Activated CD8-positive, alpha-beta T cell treated with anti-CD3 and anti-CD28 coated beads, Interleukin-2, amount 10 ng/mL, durations not matched to agents 7 days and 5 days (primary cell): ENCODE measurements at places on chromosomes 3 and 15. TPM values are rescaled to one million over a fixed set of nuclear protein-coding genes. Genes with fewer than 3 reads are reported as not detected.

- no peak within 1 kb of the TSS for H3K27ac ChIP-seq
- peak; percentile 41 for DNase-seq
- no peaks in the 10 kb centered on the region for H3K36me3 ChIP-seq
- peaks cover 76% of the 10 kb centered on the region for H3K27me3 ChIP-seq
- H3K4me1 ChIP-seq: peaks cover 2% of the 10 kb centered on the region
Measured at GRCh38 chr15:45129651-45130129, at the start of the genes DUOX1 and DUOXA1. Gene DUOX1 (plus strand): TSS chr15:45129994. CDS start chr15:45131967, 1,973 bp downstream. Gene DUOXA1 (minus strand): TSS chr15:45129879. CDS start chr15:45123014, 6,865 bp downstream.

- DNase-seq: no peak
- peaks cover 3% of the 10 kb centered on the region for H3K4me1 ChIP-seq
- H3K4me3 ChIP-seq: no peak overlapping the region
- peaks cover 39% of the 10 kb centered on the region for H3K36me3 ChIP-seq
Measured at GRCh38 chr15:51879555-51879954, 50.1 kb downstream of the TMOD3 start.

CD80 gene
- 20.2 TPM for total RNA-seq

DNA sequence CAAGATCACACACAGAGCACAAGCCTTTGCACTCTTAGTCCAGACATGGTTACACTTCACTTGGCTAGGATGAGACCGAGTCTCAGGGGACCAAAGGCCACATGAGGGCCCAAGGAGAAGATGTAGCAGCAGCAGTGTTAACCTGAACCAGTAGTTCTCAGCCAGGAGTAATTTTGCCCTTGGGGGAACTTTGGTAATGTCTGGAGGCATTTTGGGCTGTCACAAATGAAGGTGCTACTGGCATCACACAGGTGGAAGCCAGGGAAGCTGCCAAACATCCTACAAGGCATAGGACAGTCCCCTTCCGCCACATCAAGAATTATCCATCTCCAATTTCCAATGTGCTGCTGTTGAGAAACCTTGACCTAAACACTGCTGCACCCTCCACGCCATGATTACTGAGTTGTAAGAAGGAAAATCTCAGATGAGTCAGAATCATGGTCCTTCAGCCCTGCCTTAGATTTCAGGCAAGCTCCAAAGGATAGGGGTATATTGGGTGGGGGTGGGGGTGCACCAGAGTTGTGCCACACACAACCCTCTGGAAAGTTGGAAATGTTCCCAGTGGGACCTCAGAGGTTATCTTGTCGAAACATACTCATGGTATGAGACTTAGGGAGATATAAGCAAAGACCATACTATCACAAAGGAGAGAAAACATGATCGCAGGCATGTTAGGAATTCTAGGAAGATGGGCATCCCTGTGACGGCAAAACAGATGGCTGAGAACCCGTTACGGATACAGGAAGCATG, 36.2 kb downstream of the SEMA5B start:
- H3K27me3 ChIP-seq: peaks cover 51% of the 10 kb centered on the region
- H3K36me3 ChIP-seq: no peaks in the 10 kb centered on the region
- no peaks in the 10 kb centered on the region for H3K4me1 ChIP-seq
- DNase-seq: no peak
- H3K4me3 ChIP-seq: no peak overlapping the region

GRCh38 chr3:196842567-196843434, 24.9 kb upstream of the SENP5 start:
- DNase-seq: no peak
- H3K36me3 ChIP-seq: no peaks in the 10 kb centered on the region
- H3K4me3 ChIP-seq: no peak overlapping the region
- no peaks in the 10 kb centered on the region for H3K4me1 ChIP-seq

DNA sequence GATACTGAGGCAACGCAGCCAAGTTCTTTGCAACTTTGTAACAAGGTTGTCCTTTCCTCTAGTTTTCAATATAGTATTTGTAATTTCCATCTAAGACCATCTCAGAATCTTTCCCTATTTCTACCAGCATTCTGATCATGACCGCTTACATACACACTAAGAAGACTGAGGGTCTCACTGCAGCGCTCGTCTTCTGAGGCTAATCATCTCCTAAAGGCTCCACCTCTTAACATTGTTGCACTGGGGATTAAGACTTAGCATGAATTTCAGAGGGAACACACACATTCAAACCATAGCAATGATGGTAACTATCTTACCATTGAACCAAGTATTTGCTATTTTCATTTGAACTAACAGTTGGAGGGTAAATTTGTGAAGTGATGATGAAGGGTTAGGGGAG, 463.3 kb upstream of the CCDC54 start:
- peaks cover 3% of the 10 kb centered on the region for H3K27me3 ChIP-seq
- H3K27ac ChIP-seq: no peak overlapping the region
- no peaks in the 10 kb centered on the region for H3K4me1 ChIP-seq
- H3K36me3 ChIP-seq: no peaks in the 10 kb centered on the region

ADAMTSL3 gene
- total RNA-seq: not detected

GRCh38 chr15:72992841-72993252, 59.4 kb upstream of the NEO1 start:
- no peak overlapping the region for H3K4me3 ChIP-seq
- no peaks in the 10 kb centered on the region for H3K36me3 ChIP-seq
- no peak for DNase-seq
- H3K27me3 ChIP-seq: peaks cover 15% of the 10 kb centered on the region
- no peak overlapping the region for H3K27ac ChIP-seq

GRCh38 chr15:40500568-40501330, 30.0 kb downstream of the CHST14 start:
- H3K36me3 ChIP-seq: no peaks in the 10 kb centered on the region
- no peak for DNase-seq
- H3K4me3 ChIP-seq: no peak overlapping the region
- peaks cover 23% of the 10 kb centered on the region for H3K27me3 ChIP-seq

TF gene
- total RNA-seq: 0.03 TPM

EXD1 gene
- total RNA-seq: not detected

DNA sequence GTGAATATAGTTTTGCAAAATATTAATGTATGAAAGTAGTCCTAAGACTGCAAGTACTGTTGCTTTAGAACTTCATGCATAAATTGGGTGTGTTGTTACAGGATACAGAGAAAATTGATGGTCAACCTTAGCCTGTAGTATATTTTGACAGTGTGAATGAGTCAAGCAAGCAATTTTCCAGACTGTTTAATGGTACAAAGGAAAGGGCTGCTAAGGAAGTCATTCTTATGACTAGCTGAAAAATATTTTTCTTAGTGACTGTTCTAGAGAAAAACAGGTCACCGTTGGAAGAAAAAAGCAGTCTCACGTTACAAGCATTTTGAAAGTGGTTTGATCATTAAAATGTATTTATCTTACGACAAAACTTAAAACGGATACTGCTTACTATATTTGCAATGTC, 49.2 kb downstream of the MBNL1 start:
- H3K27me3 ChIP-seq: no peaks in the 10 kb centered on the region
- no peak overlapping the region for H3K27ac ChIP-seq
- peaks cover 67% of the 10 kb centered on the region for H3K36me3 ChIP-seq
- H3K4me3 ChIP-seq: no peak overlapping the region
- H3K4me1 ChIP-seq: peaks cover 78% of the 10 kb centered on the region
- DNase-seq: no peak
